ENCODE measurements at places on chromosomes 3 and 15. TPM values are rescaled to one million over a fixed set of nuclear protein-coding genes. Genes with fewer than 3 reads are reported as not detected.

SLC15A2 gene
- total RNA-seq: 5.7 TPM

AZI2 gene
- 32.5 TPM for total RNA-seq

CHCHD4 gene
- 30.8 TPM for total RNA-seq

GCNT3 gene
- total RNA-seq: not detected

GPR15 gene
- not detected for total RNA-seq

DNA sequence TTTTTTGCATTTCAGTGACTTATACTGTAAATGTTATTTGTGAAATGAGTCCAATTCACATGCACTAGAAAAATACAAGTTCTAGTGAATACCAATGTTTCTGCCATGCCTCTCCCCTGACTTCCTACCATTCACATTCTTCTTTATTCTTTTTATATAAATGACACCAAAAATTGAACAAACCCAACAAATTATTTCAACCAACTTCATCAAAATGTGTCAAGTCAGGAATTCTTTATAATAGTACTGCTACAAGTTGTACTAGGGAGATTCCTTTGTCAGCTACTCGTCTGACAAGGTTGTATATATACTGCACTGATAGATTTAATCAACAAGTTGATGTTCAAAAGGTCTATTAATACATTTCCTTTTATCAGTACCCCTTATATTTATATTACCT lies 3.0 kb downstream of the TBL1XR1 start:
- no peak for DNase-seq
- peaks cover 55% of the 10 kb centered on the region for H3K4me1 ChIP-seq
- H3K27me3 ChIP-seq: no peaks in the 10 kb centered on the region

DNA sequence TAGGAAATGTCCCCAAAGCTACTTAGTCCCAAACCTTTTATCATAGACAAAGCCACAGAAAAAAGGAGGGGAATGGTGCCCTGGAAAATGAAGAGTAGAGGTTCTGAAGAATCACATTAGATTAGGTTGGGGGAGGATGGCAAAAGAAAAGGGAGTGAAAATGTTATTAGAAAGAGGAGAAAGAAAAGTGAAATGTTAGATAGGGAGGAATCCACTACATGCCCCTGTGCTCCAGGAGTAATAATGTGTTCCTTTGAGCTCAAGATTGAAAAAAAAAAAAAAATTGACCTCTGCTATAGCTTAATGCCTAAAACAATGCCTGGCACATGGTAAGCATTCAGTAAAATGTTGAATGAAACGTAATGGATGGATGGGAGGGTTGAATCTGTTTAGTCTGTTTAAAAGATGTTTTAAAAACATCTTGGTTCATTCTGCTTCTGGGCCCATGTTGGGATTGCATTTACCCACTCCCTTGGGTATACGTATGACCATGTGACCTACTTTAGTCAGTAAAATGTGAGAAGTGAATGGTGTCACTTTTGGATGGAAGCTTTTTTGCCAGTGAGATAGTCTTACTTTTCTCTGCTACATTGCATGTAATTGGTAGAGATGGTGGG lies 19.0 kb downstream of the MAPK6 start:
- no peaks in the 10 kb centered on the region for H3K27me3 ChIP-seq
- no peaks in the 10 kb centered on the region for H3K36me3 ChIP-seq
- no peak overlapping the region for H3K27ac ChIP-seq
- no peak for DNase-seq
- H3K4me1 ChIP-seq: peaks cover 45% of the 10 kb centered on the region

- no peaks in the 10 kb centered on the region for H3K27me3 ChIP-seq
- H3K4me1 ChIP-seq: no peaks in the 10 kb centered on the region
- peak overlapping the region; percentile 82 for H3K27ac ChIP-seq
- peak overlapping the region; percentile 92 for H3K4me3 ChIP-seq
- H3K36me3 ChIP-seq: no peaks in the 10 kb centered on the region
Measured at GRCh38 chr3:142224482-142225072, 808 bp downstream of the GK5 start.

DNA sequence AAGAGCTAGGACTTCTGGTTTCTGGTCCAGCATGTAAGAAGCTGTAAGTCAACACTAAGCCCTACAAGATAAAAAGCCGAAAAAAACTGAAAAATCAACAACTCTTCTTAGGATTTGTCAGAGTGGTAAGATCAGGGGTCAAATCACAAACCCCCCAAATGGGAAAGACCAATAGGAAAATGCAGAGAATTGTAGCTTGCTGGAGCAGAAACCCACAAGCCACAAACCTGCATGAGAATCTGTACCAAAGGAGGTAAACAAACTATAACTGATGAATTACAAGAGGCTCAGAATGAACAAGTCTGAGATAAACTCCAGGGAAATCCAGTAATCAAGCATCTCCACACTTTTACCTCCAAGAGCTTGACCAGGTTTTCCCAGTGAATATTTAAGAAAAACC lies 36.0 kb downstream of the RFX7 start:
- no peak overlapping the region for H3K4me3 ChIP-seq
- peaks cover 25% of the 10 kb centered on the region for H3K4me1 ChIP-seq
- H3K36me3 ChIP-seq: no peaks in the 10 kb centered on the region
- H3K27me3 ChIP-seq: no peaks in the 10 kb centered on the region
- no peak overlapping the region for H3K27ac ChIP-seq

- H3K27ac ChIP-seq: no peak overlapping the region
- no peaks in the 10 kb centered on the region for H3K36me3 ChIP-seq
- no peak for DNase-seq
- no peak overlapping the region for H3K4me3 ChIP-seq
- no peaks in the 10 kb centered on the region for H3K4me1 ChIP-seq
Measured at GRCh38 chr3:158381262-158381868, 189.6 kb upstream of the MLF1 start.

DNA sequence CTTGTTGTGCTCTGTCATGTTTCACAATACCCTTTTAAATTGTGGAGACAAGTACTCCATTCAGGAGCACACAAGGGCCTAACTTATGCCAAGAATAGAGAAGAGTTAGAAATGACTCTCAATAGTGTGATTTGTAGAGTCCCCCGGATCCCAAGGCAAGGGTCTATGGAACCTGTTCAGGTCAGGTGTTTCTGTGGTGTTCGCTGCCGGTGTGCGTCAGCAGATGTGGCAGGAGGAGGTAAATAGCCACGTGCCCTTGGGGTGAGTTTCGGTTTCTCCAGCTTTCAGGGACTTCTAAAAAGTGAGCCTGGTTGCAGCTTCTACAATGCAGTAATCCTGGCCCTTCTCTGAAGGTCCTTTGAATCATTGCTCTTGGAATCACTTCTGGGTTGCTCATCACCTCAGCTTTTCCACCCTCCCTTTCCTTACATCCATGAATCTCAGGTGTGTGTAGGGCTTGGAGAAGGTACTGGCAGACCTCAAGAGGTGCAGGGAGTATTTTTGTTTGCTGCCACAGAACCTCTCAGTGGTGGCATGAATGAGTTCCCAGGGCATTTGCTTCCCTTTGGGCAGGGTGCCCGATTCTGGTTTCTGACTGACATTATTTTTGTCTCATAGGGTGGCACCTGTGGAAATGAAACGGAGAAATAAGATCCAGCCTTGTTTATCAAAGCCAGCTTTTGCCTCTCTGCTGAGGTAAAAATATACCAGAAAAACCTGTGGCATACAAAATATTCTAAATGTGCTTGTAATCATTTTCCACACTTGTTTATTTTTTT lies 7.3 kb downstream of the ST3GAL6 start:
- peaks cover 19% of the 10 kb centered on the region for H3K4me1 ChIP-seq
- H3K27me3 ChIP-seq: no peaks in the 10 kb centered on the region
- peaks cover 7% of the 10 kb centered on the region for H3K36me3 ChIP-seq
- peak; percentile 76 for DNase-seq
- peak overlapping the region; percentile 68 for H3K27ac ChIP-seq

DNA sequence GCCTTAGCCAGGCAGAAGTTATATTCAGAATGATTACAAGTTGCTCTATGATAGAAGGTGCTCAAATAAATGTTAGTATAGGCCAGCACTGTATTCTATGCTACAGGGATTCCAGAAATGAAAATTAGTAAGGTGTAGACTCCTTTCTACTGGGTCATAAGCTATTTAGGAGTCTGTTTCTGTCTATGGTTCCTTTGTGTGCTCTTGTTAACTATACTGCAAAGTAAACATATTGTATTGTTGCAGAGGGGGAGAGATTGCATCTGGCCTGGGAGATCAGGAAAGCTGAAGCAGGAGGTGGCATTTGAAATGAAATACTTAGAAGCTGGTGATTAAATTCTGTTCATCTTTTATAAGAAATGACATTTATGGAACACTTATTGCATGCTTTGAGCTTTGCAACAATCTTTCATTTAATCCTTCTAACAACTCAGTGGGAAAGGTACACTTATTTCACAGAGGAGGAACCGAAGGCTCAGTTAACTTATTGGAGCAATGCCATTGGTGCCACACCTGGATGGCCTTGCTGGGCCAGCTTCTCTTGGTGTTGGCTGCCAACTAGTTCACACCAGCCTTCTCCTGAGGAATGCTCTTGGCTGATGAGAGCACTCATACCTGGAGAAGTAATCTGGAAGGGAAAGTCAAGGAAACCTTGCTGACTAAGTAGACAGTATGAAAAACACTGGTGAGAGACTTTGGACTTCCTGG lies 39.1 kb downstream of the ABHD5 start:
- H3K36me3 ChIP-seq: no peaks in the 10 kb centered on the region
- no peak overlapping the region for H3K27ac ChIP-seq
- H3K4me3 ChIP-seq: no peak overlapping the region

DNA sequence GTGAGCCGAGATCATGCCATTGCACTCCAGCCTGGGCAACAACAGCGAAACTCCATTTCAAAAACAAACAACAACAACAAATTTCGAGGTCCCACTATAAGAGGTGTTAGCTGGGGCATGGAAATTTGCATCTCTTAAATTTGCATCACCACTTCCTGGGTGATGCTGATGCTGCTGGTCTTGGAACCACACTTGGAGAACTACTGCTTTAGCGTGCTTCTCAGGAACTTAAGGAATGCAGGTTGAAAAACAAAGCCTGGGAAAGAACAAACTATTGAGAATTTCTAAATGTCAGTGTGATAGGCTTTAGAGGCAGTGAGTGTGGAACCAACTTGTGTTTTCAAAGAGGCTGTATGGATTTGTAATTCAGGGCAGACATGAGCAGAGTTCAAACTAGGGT lies 858.4 kb upstream of the ARPP21 start:
- H3K36me3 ChIP-seq: no peaks in the 10 kb centered on the region
- no peak overlapping the region for H3K4me3 ChIP-seq
- H3K27ac ChIP-seq: no peak overlapping the region
- no peaks in the 10 kb centered on the region for H3K27me3 ChIP-seq
- DNase-seq: no peak

DNA sequence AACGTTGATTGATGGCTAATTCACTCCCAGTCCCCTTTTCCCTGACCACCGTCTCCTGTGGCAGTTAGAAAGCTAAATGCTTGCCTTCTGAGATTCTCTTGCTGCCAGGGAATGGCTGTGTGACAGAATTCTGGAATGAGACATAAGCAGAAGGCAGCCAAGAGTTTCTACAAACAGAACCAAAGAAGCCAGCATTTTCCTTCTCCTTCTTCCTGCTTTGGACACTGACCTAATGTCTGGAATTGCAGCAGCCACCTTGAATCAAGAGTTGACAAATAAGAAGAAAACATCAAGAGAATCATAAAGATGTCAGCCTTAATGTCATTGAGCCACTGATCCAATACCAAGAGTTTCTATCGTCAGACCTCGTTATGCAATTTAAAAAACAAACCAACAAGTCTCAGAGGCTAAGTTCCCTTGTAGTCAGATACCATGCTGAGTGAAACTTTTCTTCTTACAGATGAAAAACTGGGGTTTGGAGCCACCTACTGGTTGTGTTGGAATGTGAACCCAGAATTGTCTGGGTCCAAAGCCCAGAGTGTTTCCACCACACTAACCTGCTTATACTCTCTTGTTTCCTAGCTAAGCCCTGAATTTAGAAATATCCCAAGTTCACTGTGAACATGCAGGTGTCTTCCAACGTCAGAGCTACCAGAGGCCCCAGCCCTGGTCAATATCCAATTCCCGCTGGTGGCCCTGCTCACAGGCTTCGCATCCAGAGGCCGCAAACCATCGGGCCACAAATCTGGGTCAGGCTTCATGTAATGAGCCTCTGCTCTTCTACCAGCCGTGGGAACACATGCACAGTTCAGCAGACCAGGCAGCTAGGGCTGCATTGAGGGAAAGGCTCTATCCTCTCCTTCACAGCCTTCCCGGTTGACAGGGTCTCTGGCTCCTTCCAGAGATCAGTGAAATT lies 42.5 kb downstream of the MCF2L2 start:
- no peaks in the 10 kb centered on the region for H3K36me3 ChIP-seq
- no peak overlapping the region for H3K4me3 ChIP-seq
- no peaks in the 10 kb centered on the region for H3K4me1 ChIP-seq
- H3K27ac ChIP-seq: no peak overlapping the region
- no peaks in the 10 kb centered on the region for H3K27me3 ChIP-seq

DNA sequence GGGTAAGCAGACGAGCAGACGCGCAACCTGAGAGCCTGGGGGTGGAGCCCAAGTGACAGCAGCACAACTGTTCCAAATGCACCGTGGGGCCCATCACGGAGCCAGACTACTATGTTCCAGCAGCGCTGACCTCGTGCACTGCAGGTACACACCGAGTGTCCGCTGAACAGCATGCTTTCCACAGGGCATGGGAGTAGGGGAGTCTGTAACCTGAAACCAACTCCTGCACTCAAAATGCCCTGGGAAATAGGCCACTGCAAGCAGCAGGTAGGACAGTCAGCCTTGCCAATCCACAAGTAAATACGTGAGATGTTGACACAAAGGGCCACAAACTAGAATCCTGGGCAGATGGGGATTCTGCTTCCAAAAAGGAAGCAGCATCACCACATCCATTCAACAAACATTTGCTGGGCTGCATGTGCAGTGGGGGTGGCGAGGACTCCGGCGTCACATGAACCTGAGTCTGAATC lies 73.9 kb downstream of the TBC1D2B start:
- DNase-seq: no peak
- no peaks in the 10 kb centered on the region for H3K27me3 ChIP-seq
- H3K27ac ChIP-seq: peak overlapping the region; percentile 51
- peaks cover 49% of the 10 kb centered on the region for H3K4me1 ChIP-seq
- no peak overlapping the region for H3K4me3 ChIP-seq

GRCh38 chr3:98784666-98785600 lies 21.8 kb downstream of the ST3GAL6 start:
- DNase-seq: no peak
- H3K27ac ChIP-seq: peak overlapping the region; percentile 71
- no peaks in the 10 kb centered on the region for H3K27me3 ChIP-seq
